Stimulated activated CD4-positive, alpha-beta T cell treated with anti-CD3 and anti-CD28 coated beads, Interleukin-12 subunit alpha, Interleukin-12 subunit beta, amount 100 ng/mL, for 24 hours (primary cell): ENCODE measurements at places on chromosomes 7 and 10.

DNA sequence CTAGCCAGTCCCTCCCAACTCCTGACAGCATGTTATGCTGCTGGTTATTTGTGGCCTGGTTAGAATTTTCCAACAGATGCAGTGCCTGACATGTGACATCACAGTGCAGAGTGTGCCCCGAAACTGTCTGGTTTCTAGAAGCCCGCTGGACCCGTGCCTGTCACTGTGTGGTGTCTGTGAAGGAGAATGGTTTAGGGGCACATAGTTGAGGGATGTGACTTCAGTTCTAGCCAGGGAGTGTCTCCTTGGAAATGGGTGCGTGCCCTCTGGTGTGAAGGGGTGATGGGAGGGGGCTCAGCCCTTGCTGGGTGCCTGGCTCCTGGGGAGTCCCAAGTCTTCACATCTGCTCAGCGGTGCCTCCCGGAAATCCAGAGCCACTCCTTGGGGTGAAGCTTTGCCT lies 303.6 kb downstream of the GLRX3 start:
- DNase-seq = no peak

DNA sequence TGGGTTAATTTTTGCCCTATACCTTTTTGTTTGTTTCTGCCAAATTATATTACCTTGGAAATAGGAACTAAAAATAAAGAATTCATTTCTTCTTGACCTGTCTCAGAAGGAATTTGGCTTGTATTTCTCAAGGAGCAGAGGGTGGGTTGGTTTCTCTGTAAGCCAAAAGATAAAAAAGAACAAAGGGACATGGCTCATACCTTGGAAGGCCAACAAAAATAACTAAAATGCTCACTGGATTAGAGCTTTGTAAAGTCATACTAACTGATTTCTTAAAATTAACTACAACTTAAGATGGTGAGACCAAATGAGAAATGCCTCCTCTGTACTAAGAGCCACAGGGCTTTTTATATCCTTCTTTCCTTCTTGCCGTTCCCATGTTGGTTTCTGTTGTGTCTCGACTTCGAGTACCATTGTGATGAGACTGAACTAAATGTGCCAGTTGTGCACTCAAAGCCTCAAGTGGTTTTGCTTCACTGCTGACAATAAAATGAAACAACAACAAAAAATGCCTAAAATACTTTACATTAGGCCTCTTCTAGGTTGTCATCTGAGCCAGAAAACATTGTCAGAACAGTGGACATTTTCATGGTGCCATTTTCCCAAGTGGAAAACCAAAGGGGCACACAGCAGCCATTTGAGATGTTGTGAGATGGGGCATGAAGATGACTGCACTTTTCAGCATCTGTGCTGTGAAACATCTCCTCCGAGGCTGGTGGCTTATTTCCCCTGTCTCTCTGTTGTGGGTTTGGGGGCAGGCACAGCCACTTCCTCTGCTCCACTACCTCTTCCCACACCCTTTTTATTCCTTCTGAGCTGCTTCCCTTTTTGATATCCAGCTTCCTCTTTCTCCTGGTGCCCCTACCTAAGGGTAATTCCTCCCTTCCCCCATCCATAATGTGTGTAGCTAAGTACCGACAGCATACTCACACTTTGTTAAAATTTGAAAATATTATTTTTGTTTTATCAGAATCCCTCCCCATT lies 51.8 kb upstream of the AGR3 start:
- no peak for DNase-seq

GRCh38 chr10:13658871-13659685 lies 72.3 kb downstream of the PRPF18 start:
- DNase-seq = no peak

GRCh38 chr10:100999742-101000126 lies at the start of gene LZTS2:
LZTS2 (plus strand) TSS chr10:100999808; CDS start chr10:101002539, 2,731 bp downstream.
- no peak for DNase-seq
